Pulmonary artery endothelial cell (primary cell): ENCODE measurements at places on chromosomes 11 and 22.

DNA sequence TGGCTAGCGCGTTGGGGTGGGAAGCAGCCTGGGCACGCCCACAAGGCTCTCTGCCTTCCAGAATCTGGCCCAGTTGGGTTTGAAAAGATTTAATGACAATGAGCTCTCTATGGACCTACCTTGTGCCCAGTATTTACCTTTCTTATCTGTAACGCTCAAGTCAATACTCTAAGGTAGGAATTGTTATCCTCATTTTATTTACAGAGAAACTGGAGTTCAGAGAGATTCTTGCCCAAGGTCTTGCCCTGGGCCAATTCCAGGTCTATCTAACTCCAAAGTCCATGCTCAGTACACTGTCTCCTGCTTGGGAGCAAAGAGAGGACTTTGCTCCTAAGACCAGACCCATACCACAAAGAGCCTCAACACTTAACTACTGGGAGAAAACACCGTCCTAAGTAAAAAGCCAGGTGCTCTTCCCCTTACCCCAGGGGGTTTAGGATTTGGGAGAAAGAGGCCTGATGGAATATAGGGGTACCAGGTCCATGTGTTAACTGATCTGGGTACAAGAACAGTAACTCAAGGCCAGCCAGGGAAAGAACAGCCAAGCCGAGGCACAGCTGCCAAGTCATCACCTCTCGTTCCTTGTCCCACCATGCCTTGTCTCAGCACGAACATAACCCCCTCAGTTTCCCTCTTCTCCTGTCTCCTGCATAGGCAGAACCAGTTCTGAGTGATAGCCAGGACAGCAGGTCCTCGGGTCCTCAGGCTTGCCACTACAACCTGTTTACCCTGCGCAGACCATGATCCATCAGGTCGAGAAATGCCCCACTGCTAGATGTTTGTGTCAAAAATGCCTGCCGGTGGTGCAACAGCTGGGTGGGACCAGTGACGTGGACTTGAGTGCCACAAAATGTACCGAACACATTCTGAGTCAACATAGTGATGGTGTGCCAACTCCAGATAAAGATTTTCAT, 14.6 kb downstream of the APOA4 start:
- no peak for DNase-seq

- no peak for DNase-seq
These were observed 9.1 kb upstream of the TTLL8 start for GRCh38 chr22:50067244-50067643.

DNA sequence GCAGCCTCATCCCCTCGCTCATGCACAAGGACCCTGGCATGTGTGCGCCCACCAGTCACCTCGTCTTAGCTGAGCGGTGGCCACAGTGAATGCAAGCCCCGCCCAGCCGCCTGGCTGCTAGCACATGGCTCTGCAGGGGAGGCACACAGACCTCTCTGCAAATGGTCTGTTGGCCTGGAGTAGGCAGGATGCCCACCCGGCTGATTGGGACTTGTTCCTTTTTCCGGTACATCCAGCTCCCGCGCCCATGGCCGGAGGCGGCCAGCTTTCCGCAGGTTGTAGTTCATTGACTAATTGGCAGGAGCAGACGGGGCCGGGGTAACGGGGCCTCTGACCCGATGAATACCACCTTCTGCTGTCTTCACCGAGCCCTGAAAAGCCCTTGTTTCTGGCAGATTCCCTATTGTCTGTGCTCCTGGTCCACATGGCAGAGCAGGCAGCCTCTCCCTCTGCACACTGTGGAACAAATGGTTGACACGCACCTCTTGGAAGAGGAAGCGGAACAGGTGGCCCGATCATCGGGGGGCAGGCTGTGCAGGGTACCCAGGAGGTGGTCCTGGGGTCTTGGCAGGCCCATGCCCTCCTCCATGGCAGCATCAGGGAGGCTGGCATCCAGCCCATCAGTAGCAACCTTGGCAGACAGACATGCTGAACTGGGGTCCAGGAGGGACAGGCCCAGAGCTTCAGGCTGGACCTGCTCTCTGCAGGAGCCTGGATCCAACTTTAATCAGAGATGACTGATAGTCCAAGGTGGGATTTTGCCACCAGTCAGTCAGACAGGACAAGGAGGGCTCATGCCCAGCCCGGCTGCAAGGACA, 1512.0 kb downstream of the BRD1 start:
- DNase-seq = no peak

- DNase-seq = no peak
These were observed 56.5 kb downstream of the FZD4 start for GRCh38 chr11:86898689-86899088.

- DNase-seq = no peak
These were observed 4.7 kb downstream of the LTBP3 start for GRCh38 chr11:65553301-65554001.

- DNase-seq = no peak
These were observed 38.6 kb upstream of the RBFOX2 start for GRCh38 chr22:36067235-36067558.

- DNase-seq = no peak
These were observed 3.6 kb downstream of the HMOX1 start for GRCh38 chr22:35384527-35384926.

DNA sequence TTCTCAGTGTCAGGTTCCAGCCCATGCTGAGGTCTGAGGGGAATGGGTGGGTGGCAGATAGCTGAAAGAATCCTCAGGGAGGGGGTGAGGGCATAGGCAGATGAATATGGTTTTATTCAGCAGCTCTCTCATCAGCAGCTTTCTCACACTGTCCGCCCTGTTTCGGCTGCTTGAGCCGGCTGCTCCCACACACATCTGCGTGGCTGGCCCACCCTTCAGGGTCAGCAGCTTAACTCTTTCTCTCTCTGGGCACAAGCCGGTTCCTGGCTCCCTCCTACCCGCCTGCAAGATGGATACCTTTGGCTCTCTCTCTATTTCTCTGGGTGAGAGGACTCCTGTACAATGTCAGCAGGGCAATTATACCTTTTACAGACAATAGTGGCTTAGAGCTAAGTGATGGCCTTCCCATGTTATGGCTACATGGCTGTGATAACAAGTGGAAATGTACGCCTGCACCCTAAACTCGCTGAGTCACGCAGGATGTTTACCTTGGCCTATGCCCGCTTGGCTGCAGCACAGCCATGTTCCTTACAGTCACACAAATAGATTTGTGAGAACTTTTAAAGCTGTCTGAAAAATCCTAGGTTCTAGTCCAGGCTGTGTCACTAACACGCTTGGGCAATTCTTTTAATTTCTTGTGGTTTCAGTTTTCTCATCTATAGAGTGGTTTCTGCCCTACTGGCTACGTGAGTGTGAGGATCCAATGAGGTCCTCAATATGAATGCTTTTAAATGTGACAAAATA, 4.1 kb downstream of the MMP20 start:
- no peak for DNase-seq

- DNase-seq = no peak
These were observed 28.5 kb upstream of the DDX6 start for GRCh38 chr11:118819334-118820024.

GRCh38 chr11:561148-562003, 606 bp downstream of the RASSF7 start:
- no peak for DNase-seq

DNA sequence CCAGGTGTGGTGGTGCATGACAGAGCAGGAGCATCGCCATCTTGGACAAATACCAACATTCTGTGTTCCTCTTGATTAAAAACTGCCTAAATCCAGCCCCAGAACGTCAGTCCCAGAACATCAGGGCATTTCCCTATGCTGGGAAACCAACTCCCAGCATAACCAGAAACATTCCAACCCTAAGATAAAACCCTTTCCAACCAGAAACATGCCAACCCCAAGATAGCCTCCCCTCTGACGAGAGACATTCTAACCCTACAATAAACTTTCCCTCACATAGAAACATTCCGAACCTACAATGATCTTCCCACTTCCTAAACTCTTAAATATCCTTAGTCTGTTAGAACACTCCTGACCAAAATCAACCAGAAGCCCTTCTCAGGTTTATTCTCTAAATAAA, 11.6 kb downstream of the PLAAT4 start:
- DNase-seq = no peak

DNA sequence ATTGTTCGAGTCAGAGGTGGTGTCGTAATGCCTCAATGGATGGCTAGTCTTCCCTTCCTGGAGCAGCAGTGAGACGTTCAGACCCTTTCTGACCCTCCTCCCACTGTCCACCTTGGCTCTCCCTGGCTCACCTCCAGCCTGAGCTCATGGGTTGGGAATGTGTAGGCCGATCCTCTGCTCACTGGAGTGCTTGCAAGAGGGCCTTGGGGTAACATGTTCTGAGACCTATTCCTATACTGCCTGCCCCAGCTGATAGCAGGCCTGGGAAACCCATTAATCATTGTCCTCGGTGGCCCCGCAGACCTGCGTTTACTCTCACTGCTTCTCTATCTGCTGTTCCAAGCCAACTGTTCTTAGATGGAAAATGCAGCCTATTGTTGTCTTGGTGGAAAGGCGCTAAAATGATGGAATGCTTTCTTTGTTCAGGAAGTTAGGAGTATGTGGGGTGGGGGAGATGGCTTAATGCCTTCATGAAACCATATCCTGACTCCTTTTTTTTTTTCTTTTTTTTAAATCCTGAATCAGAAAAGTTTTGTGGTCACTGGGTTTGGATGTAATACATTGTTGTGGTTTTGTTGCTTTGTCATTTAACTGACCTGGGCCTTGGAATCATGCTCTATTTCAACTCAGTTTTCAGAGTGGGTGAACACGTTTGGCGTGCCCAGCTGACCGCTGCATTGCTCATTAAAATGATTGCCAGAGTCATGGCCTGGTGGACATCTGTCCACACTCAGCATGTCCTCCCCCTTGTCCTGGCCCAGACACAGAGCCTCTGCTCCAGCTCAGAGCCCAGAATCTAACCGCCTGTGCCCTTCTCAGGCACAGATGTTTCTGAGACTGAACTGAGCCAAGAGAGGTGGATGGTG, 72.5 kb downstream of the MICAL2 start:
- peak; percentile 91 for DNase-seq

GRCh38 chr22:37496651-37497050, 10.5 kb upstream of the MFNG start:
- DNase-seq = no peak

DNA sequence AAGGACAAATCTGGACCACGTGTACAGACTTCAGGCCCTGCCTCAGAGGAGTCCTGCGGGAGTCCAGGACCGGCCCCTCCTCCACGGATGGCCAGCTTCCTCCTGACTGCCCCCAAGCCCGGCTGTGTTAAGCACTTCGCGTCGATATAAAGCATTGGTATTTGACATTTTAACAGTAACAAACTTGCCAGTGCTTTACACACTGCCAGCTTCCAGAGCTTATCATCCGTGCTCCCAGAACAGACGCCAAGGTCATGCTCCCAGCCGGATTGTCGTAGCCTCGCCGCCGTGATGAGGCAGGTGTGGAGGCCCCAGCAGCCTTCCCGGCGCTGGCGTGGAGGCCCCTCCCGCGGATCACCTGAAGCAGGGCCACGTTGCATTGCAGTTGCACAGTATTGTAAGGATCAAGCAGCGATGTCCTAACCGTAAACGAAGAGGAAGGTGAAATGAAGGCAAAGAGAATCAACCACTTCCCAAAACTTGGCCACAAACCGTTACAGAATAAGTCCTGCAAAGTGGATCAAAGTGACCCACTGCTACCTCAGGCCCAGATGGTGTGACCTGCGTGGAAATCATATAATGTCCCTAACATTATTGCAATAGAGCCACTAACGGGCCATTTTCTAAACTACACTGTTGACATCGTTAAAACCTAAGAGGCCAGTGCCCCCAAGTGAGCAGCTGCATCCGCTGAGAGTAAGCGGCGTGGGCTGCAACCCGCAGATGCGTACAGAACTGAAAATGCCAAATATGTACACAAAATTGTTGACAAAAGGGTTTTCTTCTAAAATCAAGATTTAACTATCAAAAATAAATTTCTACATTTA, 51.6 kb downstream of the CERK start:
- no peak for DNase-seq

DNA sequence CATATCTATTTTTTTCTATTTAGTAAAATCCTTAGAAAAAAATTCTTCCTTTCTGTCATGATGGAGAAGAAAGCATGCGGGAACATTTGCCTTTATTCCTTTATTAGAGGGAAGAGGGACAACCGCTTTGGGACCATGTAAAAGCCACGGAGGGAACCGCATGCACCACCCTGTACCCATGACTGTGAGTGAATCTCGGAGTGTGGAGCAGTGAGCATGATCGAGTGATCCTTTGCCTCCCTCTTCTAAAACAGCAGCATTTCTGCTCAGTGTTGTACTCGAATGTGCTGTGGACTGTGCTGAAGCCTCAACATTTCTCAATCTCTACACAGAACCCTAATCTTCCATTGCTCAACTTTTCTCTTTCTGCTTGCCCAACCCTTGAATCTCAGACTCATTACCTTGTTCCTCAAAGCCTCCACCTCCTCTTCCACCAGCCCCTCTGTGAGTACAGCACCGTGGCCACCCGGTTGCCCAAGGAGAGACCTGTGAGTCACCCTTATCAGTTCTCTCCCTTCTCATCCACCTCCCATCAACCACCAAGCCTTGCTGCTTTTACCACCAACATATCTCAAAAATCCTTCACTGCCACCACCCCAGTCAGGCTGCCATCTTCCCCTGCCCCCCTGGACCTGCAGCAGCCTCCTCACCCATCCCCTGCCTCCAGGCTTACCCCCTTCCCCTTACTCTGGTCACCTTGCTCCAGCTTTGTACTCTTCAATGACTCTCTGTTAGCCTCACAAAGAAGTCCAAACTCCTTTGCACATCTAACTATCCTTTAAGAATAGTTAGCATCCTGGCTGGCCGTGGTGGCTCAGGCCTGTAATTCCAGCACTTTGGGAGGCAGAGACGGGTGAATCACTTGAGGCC, 103.1 kb downstream of the NAT10 start:
- no peak for DNase-seq

- no peak for DNase-seq
These were observed 108.9 kb downstream of the WNT7B start for GRCh38 chr22:45867906-45868555.

DNA sequence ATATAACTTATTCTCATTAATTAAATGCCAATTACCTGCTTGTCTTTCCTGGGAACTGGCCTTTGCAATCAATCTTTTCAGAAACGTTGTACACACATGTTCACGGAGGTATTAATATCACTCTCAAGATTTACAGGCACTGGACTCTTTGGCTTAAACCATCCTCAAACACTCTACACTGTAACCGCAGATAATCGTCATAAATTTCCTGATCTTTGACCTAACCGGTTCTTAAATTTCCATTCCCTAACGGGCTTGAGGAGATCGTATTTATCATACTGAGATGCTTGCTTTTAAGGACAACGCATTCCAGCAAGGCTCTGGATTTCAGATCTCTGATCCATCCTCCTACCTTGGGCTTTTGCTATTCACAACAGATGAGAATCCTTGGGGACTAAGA, 72.8 kb downstream of the ARL14EP start:
- DNase-seq = no peak

- DNase-seq = no peak
These were observed 6.0 kb downstream of the BMAL1 start for GRCh38 chr11:13283636-13284035.

- DNase-seq = no peak
These were observed 101.5 kb downstream of the ST3GAL4 start for GRCh38 chr11:126456783-126457542.

- DNase-seq = no peak
These were observed 19.8 kb upstream of the MPZL2 start for GRCh38 chr11:118283756-118284350.

- DNase-seq = no peak
These were observed 46.7 kb downstream of the RBFOX2 start for GRCh38 chr22:35981900-35982299.

- DNase-seq = no peak
These were observed 27.5 kb upstream of the POU2AF1 start for GRCh38 chr11:111406589-111406988.
